ENCODE measurements at places on chromosomes 1 and 21.

- no peak for DNase-seq
Observed at GRCh38 chr1:28640766-28641165, 2.1 kb downstream of the TAF12 start.

- no peak for DNase-seq
Observed at GRCh38 chr1:247409869-247410544, 6.0 kb upstream of the NLRP3 start.

- no peak for DNase-seq
Observed at GRCh38 chr1:209397371-209397770, 186.1 kb upstream of the CAMK1G start.

- no peak for DNase-seq
Observed at GRCh38 chr1:8314346-8315280, 3.3 kb upstream of the SLC45A1 start.

GRCh38 chr1:228377664-228378089, 29.0 kb downstream of the TRIM11 start:
- DNase-seq, result no peak

DNA sequence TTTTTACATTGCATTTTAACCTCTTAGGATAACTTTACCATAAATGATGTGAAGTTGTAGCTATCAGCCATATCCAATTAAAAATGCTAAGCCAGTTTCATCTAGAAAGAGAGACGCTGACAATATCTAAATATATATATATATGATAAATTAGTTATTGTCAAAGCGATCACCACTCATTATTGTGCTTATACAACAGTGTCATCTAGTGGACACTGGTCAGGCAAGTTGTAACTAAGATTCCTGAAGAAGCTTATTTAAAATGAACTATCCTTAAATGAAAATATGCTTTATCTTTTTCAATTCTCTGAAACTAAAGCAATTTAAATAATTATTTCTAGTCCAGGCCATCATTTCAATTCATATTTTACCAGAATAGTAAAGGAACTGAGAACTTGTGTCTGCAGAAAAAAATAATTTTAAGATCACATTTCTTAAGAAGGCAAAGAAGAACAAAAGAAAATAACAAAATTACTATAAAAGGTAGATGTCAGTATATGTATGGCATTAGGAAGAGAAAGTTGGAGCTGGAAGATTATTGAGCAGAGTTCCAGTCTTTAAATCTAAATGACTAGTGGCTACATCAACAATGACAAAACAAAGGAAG, 193.3 kb upstream of the SNX7 start:
- DNase-seq, result peak; percentile 47

DNA sequence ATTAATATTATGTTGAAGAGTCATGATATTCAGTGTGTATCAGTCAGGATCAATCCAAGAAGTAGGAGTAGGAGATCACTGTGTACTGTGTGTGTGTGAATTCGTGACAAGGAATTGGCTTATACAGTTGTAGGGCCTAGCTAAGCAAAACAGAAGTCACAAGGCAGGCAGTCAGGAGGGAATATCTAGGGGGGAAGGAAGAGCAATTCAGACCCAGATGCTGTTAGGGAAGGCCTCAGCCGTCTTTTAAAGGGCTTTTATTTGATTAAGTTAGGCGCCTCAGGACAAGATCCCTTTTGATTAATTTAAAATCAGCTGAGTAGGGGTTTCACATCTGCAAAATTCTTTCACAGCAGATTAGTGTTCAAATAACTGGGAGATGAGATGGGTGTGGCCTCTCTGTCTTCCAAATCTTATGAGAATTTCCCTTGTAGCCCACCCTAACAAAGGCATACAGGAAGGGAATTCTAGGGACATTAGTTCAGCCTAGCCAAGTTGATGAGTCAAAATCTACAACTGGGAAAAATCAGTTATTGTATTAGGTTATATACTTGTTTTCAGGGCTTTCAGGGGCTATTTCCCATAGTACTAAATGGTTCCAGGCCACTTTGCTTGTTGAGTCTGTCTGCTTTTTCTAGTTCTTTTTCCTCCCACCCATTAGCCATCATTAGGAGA, 47.4 kb downstream of the ALG6 start:
- DNase-seq, result no peak

GRCh38 chr1:116950517-116951199, 40.9 kb downstream of the PTGFRN start:
- DNase-seq, result no peak

GRCh38 chr1:48761986-48762385, 14.7 kb downstream of the BEND5 start:
- DNase-seq, result no peak

DNA sequence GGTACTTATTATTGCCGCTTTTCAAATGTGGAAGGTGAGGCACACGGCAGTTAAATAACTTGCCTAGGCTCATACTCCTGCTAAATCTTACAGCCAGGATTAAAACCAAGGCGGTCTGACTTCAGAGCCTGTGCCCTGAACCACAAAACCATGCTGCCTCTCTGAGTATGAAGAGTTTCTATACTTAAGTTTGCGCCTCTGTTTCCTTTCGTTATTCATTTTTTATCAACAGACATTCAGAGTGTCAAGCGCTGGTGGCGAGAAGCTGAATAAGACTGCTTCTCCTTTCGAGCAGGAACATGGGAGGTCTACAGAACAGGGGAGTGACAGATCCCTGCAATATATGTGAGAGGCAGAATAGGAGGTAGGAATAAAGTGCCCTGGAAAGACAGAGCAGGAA, 96.0 kb upstream of the DUSP10 start:
- DNase-seq, result no peak

DNA sequence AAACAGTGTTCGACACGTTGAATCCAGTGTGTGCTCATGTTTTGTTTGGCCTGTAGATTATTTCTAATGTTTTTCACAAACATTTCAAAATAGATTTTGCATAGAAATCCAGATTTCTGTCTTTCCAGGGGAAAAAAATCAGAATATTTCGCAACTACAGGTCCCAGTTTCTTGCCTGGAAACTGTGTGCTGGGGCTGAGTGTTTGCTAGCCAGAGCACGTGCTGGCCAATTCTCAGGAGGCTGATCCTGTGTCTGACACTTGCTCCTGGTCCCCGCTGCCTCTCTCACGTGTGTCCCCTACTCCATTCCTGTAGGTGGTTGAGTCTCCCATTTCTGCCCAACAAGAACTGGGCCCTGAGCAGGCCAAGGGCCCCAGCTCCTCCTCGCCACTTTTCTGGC, 2.4 kb downstream of the MAB21L3 start:
- no peak for DNase-seq
